ENCODE measurements at places on chromosomes 7 and 10. TPM values are rescaled to one million over a fixed set of nuclear protein-coding genes. Genes with fewer than 3 reads are reported as not detected.

ANKRD2 gene
- not detected for total RNA-seq

PTPRN2 gene
- total RNA-seq, result 32.2 TPM

DNA sequence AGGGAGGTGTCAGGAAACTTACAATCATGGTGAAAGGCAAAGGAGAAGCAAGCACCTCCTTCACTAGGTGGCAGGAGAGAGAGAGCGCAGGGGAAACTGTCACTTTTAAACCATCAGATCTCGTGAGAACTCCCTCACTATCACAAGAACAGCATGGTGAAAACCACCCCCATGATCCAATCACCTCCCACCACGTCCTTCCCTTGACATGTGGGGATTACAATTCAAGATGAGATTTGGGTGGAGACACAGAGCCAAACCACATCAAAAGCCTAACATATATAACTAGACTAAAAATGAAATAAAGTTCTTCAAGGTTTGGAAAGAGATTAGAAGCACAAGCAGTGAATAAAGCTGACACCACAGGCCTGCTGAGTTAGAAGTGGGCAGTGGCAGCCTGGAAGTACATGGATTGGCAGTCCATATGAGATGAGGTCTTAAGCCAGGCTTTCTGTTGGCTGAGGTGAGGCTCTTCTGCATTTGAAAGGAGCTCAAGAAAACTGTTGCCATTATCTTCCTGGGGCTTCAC, 96.4 kb upstream of the MDFIC start:
- no peak for DNase-seq

GRCh38 chr7:17126413-17127268, 171.8 kb upstream of the AHR start:
- no peak for DNase-seq

DNA sequence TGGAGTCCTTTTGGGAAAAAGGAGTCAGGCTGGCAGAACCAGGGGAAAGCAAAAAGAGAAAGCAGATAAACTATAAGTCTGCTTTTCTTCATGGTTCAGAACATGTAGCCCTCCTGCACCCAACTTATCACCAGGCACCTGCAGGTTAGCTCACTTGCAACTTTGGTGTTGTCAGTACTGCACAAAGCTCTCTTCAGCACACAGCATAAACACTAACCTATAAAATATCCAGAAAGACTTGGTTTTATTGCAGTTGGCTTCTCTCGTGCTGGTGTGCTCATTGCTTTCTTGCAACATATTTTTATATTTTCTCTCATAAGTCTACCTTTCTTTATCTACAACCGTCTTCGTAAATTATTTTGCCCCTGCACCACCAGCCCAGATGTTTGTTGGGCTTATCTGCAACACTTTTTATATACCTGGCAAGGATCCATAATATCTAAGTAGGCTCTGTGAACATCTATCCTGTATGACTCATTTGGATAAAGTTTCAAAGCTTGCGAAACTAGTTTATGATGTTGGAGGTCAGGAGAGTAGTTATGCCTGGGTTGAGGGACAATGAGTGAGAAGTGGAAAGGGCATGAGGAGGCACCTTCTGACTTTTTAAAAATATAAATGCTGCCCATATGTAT, 164.6 kb downstream of the ANKRD30A start:
- DNase-seq, result no peak

DNA sequence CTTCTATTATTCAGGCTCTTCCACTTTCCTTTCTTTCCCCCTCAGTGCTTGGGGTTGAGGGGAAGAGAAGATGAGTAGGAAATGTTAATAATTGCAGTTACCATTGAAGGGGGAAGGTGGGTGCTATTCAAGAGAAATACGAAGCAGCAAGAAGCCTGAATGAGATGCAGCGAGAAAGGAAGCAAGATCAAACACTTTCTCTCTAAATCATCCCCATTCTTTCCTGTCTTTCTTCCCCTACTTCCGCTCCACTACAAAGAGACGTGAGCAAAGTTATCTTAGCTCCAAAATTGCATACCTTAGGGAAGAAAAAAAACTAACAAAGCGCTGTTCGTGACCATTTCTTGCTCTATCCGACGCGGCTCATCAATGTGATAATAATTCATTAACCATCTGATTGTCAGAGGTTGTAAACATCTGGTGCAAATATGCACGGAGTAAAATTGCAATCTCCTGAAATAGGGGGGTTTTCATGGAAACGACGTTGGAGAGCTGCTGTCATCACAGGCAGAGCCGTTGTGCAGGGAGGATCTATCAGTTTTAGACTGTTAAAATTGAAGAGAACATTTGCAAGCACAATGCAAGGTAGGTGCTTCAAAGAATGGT, 15.2 kb upstream of the PARD3 start:
- DNase-seq, result no peak

- no peak for DNase-seq
Measured at GRCh38 chr10:43061760-43062159, 15.1 kb upstream of the RET start.

DNA sequence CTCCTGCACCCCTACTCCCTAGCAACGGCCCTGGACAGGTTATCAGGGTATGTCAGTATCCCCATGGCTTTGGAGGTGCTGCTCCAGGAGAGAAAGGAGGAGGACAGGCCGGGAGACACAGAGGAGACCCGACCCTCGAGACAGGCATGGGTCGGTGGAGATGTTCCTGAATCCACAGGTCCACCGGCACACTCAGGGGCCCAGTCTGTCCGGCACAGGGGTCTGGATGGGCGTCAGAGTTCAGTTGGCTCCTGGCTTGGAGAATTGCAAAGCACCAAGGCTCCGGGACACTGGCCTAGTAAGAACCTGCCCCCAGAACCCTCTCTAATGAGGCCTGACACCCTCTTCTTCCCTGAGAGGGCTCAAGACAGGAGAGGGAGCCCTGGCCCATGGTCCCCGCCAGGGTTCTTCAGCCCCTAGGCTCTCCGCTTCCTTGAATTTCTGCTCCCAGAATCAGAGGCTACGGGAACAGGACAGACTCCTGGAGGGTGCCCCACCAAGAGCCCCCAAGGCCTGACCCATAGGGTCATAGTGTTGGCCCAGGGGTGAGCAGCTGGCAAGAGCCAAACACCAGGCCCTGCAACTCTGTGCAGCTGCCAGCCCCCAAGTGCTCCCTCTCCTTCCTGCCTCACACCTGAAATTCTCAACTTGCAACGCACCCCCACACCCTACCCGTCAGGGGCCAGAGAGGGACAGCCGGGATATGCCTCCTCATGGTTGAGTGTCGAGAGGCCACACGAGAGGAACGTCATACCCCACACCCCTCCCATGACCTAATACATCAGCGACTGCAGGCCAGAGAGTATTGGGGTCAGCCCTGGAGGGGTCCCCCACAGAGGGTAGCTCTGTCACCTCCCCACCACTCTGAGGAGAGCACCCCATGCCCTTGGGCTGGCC, 5.5 kb upstream of the IRF5 start:
- DNase-seq, result no peak
